Brain pericyte (primary cell): ENCODE measurements at places on chromosomes 13 and 19.

DNA sequence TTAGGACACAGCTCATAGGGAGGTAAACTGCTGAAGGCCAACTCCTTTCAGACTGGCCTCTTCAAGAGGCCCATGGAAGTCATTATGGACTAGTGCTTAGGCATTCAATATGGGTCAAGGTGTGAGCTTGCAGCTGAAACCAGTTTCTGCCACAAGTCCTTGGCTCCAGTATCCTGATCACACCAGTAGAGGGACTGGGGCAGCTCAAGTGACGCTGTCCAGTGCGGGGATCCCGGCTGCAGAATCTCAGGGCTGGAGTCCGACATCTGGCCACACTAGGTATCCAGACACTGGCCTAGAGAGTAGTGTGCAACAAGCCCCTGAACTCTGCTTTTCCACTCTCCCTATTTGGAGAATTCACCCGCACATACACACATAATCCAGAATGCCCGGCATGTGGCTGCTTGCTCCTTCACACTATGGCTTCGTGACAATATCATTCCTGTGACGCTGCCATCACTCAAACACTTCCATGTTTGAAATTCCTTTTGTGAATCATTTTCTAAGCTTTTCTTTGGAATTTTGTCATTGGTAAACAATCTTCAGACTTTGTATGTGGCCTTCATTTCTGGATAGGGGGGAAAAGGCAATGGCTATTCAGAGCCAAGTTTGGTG, 425.1 kb downstream of the EFNB2 start:
- DNase-seq = no peak

DNA sequence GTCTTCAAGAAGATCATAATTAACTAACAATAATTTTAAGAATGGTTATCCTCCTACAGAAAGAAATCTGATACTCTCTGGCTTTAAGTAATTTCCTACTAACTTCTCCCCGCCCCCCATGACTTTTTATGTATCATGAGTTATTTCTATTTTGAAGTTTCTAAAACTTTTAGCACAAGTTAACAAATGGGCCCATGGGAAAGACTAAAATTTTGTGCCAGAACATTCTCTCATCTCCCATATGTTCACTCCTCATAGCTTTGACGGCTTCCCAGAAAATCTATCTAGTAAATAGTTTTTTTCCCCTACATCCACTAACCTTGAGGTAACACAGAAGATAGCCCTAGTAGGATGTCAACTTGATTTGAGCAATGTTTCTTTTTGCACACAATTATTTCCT, 148.3 kb downstream of the POSTN start:
- DNase-seq = no peak

DNA sequence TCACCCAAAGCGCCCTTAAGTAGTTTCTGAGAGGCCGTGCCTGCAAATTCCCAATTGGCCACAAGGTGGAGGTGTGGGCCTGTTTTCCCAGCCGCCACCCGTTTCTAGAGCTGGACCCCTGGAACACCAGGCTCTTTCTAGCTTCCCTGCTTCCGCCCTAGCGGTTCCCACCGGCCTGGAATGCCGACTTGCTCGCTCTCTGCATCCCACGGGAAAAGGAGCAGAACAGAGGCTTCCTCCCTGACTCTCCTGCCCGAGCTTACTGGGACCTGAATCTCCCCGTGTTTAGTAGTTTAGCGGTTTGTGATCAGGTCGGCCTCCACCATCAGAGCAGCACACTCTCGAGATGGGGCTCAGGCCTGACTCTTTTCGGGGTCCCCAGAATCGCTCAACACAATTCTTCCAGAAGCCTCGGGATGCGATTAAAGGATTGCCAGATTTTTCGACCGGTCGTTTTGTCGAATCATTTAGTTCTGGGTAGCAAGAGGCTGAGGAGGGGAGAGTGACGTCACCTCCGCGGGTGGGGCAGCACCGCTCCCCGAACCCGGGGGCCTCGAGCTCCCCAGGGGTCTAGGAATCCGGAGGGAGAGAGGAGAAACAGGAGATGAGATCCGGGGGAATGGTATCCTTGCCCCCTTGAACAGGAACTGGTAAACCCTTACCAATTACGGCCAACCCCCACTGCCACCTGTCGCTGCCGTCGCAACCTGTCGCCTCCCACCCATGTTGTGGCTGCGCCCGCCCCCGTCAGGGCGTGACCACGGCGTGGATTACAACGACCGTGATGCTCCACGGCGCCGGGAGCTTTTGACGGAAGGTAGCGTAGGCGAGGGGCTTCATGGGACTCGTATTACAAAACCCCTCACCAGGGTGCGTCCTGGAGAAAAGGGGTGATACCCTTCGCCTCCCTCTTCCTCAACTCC, 8.0 kb downstream of the NAPSA start:
- DNase-seq = no peak

GRCh38 chr13:40508767-40509342, 157.6 kb downstream of the FOXO1 start:
- no peak for DNase-seq

GRCh38 chr19:44742330-44743061, 6.0 kb upstream of the BCL3 start:
- no peak for DNase-seq

- no peak for DNase-seq
These were observed 917.9 kb downstream of the OLFM4 start for GRCh38 chr13:53946500-53946899.

DNA sequence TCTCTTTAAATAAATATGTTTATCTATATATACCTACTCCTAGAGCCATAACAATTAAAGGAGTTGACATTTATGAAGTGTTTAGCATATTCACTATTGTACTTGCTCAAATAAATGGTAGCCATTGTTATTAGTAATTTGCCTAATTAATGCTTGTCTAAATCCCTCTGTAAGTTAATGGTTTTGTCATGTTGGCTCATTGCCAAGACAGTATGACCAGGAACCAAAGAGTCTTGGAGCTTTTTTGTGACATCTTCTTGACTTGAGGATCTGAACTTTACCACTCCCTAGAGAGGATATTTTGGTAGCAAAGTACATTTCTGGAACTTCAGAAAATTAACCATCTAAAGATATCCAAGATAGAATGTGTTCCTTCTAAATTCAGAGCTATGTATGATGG, 15.5 kb downstream of the FRY start:
- DNase-seq = no peak

DNA sequence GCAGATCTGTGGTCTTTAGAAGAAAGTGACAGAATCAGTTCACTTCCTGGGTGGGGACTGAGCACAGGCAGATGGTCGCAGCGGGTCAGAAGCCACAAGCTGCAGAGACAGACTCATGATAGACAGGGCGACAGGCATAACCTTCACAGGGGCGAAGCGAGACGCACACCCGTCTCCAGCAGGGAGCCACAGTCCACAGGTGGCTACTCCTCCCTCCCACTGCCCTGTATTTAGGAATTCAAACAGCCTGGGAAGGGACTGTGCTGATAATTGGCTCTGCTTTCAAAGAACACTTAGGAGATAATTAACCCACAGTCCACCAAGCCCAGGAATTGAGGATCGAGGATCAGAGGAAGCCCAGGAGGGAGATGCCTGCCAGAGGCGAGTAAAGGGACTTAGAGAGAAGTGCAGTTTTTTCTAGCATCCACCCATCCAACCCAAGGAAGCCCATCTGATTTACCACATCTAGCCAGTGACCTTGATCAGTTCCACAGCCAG, 23.2 kb downstream of the RFX2 start:
- no peak for DNase-seq

DNA sequence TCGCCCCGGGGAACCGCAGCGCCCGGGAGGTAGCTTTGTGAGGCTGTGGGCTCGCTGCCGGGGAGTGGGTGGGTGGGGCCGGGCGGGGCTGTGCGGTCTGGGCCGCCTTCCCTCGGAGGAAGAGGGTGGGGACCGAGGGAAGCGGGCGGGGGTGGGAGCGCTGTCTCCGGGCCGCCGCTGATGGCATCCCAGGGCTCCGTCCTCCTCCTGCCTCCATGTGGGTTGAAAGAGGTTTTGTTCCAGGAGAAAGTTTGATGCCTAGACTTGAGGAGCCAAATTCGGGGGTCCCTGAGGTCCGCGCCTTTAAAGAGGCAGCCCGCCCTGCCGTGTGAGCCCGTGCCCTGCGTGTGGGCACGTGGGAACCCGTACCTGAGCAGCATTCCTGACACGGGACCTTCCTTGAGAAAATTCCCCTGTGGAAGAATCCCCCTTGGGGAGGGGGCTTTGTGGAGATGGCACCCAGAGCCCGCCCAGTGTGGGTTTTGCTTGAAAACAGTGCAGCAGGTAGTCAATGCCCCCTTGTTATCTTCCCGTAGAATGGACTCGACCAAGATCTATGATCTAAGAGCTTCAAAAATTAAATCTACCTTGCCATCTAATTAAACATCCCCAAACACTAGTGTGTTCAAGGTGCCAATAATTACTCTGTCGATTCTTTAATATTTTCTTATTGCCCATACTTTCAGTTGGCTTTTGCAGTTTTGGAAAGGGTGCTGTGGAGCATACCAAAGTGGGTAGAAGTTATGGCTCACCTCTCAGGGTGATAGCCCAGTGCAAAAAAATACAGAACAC, 107.8 kb downstream of the RXFP2 start:
- DNase-seq = no peak

- no peak for DNase-seq
These were observed 157.5 kb downstream of the TBC1D4 start for GRCh38 chr13:75324413-75324940.

- no peak for DNase-seq
These were observed 930 bp downstream of the ZNF136 start for GRCh38 chr19:12163826-12164225.

DNA sequence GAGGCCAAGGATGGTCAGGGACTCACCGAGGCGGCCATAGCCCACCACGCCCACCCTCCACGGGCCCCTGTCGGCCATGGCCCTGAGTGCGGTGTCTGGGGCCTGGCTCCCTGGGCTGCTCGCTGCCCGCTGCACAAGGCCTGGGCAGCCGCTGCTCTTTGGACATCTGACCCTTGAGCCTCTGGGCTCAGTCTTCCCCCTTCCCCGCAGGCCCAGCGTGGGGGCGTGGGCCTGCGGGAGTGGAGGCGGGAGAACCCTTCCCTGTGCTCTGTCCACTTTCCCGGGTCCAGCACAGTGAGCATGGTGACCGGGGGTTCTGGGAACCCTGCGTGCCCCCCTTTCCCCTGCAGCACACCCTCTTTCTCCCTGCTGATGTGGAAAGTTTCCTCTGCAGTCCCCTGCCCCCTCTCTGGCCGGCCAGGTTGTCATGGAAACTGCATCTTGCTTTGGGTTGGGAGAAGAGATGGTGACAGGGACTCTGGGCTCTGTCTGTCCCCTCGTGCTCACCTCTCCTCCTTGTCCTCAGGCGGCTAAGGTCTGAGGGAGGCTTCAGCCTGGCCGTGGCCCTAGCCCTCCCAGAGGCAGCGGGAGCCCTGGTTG, at the start of gene ASPDH:
Gene ASPDH (minus strand): TSS at position 168 of the 600 bp plus-strand sequence. CDS start 90 bp downstream, at position 78.
- DNase-seq = no peak

- DNase-seq = no peak
These were observed 6.7 kb downstream of the CD209 start for GRCh38 chr19:7740682-7741054.

GRCh38 chr13:44797685-44798084, 191.6 kb downstream of the NUFIP1 start:
- DNase-seq = no peak

- DNase-seq = no peak
These were observed 52.5 kb upstream of the GAS6 start for GRCh38 chr13:113916330-113916815.
